ENCODE measurements at places on chromosomes 13 and 19.

DNA sequence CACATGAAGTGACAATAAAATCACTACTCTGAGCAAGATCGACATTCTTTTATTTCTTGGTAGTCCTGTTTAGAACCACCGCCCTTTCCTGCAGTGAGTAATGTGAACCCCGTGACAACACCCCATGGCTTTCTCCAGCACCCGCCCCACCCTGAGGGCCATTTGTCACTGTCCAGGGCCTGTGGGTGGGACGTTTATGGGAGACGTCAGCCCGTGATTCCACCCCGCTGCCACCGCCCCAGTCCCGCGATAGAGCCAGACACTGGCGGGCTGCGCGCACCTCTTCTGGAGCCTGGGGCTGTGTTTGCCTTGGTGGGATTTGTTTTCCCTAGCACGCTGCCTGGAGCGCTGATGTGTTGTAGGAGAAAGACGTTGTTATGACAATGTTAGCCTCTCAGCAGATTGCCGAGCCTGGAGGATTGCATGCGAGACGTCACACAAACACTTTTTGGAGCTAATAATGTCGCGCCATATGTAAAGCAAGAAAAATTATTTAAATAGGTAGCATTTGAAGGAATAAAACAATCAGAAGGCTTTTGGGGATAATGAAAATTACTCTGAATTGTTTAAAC is 263.7 kb downstream of the TEX29 start:
- DNase-seq = no peak

DNA sequence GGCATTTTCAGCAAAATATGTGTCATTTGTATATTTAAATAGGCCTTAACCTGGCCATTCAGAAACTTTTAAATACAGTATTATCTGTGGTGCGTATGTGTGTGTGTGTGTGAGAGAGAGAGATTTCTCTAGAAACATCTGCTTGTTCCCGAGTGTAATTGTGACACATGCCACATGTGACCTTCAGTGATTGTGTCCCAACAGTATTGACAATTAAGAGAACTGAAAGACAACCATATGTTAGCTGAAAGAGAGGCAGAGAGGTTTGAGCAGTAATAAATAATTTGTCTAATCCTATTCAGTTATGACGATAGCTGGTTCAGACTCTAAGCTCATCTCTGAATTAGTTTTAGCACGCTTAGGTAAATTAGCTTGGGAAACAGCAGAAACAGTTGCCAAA is 1503.1 kb downstream of the PCDH9 start:
- DNase-seq = no peak

DNA sequence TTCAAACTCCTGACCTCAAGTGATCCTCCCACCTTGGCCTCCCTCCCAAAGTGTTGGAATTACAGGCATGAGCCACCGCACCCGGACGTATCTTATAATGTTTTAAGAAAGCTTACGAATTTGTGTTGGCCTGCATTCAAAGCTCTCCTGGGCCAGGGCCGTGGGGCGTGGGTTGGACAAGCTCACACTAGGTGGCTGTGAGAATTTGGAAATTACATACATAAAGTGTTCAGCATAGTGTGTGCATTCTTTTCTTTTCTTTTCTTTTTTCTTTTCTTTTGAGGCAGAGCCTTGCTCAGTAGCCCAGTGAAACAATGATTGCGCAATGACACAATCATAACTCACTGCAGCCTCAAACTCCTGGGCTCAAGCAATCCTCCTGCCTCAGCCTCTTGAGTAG is 2.6 kb downstream of the ZSWIM4 start:
- no peak for DNase-seq

DNA sequence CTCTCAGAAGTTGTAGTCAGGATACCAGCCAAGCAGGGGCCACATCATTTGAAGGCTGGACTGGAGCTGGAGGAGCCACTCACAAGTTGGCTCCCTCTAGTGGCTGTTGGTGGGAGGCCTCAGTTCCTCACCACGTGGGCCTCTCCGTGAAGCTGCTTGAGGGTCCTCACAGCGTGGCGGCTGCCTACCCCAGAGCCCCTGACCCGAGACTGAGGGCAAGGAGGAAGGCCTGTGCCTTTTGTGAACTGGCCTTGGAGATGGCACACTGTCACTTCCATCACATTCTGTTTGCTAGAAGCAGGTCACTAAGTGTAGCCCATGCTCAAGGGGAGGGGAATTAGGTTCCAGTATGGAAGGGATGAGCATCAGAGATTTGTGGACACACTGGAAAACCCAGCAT is 14.6 kb downstream of the GNA11 start:
- no peak for DNase-seq

DNA sequence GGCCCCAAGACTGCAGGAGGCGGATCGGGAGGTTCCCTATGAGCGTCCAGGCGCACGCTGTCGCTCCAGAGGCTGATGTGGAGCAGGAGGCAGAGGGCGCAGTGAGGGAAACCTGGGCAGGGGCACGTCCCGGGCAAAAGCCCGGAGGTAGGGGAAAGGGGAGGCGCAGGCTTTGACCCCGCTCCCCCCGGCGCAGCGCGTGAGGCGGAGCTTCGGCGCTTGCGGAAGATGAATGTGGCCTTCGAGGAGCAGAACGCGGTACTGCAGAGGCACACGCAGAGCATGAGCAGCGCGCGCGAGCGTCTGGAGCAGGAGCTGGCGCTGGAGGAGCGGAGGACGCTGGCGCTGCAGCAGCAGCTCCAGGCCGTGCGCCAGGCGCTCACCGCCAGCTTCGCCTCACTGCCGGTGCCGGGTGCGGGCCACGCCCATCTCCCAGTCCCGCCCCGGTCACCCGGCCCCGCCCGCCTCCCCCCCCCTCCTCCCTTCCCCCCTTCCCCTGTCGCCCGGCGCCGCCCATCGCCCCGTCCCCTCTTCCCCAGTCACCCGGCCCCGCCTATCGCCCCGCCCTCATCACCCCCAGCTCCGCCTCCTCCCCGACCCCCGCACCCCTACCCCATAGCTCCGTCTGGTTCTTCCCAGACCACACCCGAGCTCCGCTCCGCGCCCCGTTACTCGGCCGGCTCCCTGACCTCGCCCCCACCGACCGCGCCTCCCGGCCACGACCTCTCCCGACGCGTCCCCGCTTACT is 4.1 kb downstream of the HMG20B start:
- DNase-seq = no peak

- peak; percentile 82 for DNase-seq
These were observed 73.2 kb upstream of the CACNA1A start for GRCh38 chr19:13579388-13580060.

GRCh38 chr13:35157143-35157755 is 215.2 kb downstream of the NBEA start:
- DNase-seq = no peak

DNA sequence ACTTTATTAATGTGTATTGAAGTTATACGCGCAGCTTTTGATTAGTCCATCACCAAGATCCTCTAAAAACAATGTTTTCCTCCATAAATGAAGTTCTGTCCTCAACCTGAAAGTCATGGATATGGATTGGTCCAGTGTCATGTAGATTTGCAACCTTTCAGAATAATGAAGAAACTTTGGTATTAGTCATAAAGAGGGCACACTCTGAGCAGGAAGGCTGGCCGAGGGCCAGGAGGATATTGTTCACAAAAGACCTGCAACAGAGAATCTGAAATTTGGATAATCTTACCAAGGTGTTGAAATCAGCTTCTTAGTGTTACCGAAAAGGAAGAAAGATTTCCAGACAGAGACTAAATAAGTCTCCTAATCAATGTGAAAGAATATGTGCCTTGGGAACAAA is 20.7 kb downstream of the CLDN10 start:
- DNase-seq = no peak

All from GM04503 (cell line).